Cerebellum (tissue), 4 donors: ENCODE measurements at places on chromosomes 6 and 20. TPM values are rescaled to one million over a fixed set of nuclear protein-coding genes. Genes with fewer than 3 reads are reported as not detected.

Gene PLEKHG1
- 45.2 TPM for total RNA-seq

Gene FERMT1
- total RNA-seq = 1.1 TPM

DNA sequence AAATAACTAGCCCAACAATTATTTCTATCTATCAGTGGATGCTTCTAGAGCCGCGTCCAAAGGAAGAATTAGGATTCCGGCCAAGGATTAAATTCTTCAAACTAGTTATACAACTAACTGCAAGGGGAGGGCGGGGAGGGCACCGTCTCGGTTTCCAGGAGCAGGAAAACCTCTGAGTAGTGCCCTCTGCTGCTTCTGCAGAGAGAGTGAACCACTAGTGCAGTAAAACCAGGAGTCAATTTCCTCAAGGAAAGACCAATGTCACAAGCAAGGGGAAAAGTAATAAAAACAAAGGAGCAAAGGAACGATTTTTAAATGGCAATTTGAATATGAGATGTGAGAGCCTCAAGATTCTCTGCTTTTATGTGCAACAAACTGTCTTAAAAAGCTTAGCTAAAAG, 16.5 kb upstream of the UBE2J1 start:
- DNase-seq = no peak

Gene EPHA7
- total RNA-seq = 167 TPM

GRCh38 chr6:153051801-153052200, 49.3 kb upstream of the MTRF1L start:
- DNase-seq = no peak

DNA sequence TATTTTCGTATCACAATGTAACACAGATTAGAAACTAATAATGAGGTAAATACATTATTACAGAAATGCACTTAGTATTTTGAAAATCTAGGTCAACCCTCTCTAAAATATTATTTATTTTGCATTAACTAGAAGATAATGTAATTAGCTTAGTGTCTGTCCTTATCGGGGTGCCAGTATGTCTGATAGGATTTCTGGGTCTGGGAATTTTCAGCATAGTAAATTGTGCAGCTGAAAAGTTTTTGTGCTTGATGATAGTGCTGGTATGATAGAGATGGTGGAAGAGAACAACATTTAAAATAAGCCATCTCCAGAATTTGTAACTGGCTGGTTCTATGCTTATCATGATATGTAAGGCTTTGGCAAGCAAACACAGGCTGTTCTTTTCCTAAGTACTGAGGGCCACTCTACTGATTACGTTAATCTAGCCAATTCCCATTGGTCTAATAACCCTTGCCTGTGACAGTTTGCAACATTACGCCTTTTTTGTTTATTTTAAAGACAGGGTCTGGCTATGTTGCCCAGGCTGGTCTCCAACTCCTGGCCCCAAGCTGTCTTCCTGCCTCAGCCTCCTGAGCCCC, 50.8 kb downstream of the PREP start:
- no peak for DNase-seq
